Skeletal muscle cell (primary cell): ENCODE measurements at places on chromosomes 4 and X.

DNA sequence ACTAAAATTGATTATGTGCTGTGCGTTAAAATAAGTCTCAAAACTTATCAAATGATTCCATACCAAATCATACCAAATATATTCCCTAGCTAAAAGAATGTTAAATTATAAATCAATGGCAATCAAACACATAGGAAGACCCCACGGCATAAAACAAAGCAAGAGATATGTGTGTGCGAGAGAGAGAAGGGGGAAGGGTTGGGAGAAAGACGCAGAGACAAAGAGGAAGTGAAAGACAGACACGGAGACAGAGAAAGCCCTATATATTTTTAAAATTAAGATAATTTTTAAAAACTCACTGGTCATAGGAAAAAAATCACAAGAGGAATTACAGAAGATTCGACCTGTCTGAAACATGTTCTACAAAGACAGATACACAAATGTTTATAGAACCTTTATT, 371.4 kb downstream of the NLGN4X start:
- DNase-seq, result no peak

- no peak for DNase-seq
These were observed 199.5 kb downstream of the HHIP start for GRCh38 chr4:144845411-144845810.

DNA sequence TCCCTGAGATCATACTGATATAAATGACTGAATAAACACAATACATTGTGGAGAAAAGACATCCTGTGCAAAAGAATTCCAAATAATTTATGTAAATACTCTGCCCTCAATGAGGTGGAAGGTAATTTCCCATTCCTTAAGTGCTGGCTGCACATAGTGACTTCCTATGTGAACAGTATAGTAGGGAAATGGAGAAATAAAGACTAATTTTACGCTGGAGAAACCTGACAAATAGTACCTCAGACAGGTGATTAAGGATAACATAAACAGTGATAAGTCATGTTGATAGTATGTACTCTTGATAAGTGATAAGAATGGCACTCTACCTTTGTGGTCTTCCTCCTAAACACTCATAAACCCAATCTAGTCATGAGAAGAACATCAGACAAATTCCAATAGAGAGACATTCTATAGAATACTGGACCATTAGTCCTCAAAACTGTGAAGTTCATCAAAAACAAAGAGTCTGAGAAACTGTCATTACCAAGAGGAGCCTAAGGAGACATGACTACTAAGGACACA, 274.0 kb downstream of the CHIC1 start:
- DNase-seq, result no peak

DNA sequence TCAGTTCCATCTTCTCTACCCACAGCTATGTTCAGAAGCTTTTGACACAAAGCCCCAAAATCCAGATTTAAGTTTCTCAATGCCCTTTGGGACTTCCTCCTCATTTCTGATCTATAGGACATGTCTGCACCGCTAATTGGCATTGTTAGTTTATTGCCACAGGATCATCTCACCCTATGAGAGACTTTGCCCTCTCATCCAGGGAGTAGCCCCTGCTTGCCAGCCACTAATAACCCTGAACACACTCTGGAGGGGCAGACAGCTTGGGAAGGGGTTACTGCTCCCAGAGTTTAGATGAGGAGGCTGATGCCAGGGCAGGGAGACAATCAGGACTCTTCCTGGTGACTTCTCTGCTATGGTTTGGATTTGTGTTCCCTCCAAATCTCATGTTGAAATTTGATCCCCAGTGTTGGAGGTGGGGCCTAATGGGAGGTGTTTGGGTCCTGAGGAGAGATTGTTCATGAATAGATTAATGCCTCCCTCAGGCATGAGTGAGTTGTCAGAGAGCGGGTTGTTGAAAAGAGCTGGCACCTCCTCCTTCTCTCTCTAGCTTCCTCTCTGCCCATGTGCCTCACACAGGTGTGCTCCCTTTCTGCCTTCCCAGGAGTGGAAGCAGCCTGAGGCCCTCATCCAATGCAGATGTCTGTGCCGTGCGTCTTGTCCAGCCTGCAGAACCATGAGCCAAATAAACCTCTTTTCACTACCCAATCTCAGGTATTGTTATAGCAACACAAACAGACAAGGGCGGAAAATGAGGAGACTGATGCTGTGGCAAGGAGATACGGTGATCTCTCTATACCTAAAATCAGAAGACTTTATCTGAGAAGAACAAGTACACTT, 3.6 kb upstream of the SCARB2 start:
- no peak for DNase-seq

- DNase-seq, result no peak
These were observed 121.9 kb downstream of the RBMX2 start for GRCh38 chrX:130523460-130524394.

DNA sequence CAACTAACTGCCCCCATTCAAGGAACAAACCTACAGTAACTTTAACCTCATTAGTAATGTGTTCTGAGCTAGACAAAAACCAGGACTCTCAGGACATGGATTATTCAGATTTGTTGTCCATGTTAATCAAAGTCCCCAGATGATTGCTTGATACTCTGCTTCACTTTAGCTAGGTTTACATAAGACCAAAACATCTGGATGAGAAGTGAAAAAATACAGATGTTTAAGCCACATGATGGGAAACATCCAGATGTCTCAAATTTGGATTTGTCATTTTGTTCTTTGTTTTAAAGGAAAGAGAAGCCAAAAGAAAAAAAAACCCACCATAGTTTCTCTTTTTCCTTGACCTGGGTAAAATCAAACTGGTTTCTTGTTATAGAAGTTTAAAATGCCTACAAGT, 48.5 kb upstream of the NRK start:
- no peak for DNase-seq

- no peak for DNase-seq
These were observed 67.4 kb downstream of the CHRNA9 start for GRCh38 chr4:40402556-40402955.

GRCh38 chr4:4415806-4416805, 29.2 kb downstream of the NSG1 start:
- DNase-seq, result no peak

GRCh38 chr4:69098470-69098869, 2.2 kb downstream of the UGT2B7 start:
- DNase-seq, result no peak

DNA sequence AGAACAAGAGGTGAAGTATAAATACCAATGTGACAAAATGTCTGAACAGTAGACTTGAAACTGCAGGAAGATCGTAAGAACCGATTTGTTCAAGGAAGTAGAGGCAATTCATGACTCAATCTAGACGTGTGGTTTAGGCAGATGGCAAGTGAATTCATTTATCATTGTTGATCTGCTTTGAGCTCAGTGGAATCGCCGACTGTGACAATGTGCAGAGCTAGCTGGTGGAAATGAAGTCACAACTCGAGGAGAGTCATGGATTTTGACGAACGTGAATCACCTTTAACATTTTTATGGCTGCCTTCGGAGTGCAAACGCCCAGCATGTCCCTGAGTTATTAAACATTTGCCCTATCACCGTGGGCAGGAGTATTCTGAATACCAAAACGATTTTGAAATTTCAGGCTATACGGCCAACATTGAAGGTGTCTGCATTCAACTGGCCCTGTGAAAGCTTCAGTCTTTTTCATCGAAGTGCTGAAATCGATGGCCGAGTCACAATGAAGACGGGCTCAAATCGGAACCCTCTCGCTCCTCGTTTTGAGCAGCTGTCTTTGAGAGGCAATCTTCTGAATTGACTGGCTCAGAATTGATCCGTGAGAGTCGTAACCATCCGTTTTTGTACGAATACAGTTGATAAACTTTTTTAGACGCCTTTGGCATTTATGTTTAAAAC, 689 bp upstream of the OGT start:
- DNase-seq, result peak; percentile 22

GRCh38 chr4:81457921-81458520, 13.7 kb downstream of the RASGEF1B start:
- DNase-seq, result no peak

DNA sequence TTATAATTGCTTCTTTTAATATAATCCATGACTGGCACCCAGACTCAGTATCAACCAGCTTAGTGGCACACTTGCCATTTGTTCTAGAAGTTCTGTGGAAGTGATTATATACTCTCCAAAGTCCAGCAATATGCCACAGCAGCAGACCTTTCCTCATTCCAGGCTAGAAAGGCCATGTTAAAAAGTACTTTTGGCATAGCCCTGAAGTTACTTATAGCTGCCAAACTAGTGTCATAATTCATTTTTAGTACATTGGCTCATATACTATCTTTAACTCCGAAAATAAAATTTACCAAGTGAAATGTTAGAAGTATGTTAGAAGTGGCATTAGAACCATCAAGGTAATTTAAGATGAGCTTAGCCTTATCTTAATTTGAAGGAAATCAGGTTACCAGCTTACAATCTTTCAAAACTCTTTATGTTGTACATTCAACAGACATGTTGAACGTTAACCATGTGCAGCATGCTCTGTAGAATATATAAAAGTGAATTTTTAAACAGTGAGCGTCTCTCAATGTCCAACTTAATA, 714.2 kb upstream of the LCORL start:
- DNase-seq, result no peak

- no peak for DNase-seq
These were observed 374.2 kb downstream of the FBXO8 start for GRCh38 chr4:173909294-173909693.

DNA sequence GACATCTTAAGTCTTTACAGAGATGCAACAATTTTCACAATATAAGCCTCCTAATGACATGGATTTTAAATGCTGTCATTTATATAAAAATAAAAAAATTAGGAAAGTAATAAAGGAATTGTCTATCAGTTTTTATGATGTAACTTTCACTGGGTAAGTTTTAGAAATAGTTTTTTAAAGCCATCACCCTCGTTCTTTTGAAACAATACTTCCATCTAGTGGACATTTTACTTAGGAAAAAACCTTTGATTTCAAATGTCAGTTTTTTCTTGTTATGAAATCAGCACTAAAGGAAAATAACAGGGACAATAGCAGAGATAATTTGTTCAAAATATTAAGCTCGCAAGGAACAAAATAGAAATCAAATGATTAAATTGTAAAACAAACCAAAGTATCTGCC, 24.3 kb upstream of the NDNF start:
- DNase-seq, result no peak

DNA sequence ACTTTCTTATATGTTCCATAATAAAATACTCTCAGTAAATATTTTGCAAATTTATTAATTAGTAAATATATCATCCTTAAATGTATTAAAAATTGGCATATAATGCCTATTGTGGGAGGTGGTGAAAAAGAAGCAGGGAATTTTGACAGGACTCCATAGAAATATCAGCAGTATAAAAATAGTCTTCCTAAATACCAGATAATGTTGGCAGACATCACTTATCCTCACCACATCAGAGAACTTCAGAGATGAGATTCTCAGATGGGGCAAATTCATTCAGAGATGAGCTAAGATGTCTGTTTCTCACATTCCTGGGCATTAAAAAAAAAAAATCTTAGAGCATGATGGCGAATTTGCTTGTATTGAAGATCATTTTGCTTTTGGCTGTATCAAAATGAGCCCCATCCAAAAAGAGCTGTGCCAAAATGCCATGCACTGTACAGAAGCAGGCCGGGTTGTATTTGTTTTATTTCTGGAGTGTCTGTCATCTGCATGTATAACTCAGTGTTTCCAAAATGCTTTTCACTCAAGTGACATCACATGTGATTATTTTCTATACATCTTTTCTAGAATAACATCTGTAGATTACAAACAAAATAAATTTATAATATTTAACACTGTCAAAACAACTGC, 41.7 kb downstream of the ATP8A1 start:
- DNase-seq, result no peak

GRCh38 chr4:13940921-13941320, 313.4 kb upstream of the BOD1L1 start:
- DNase-seq, result no peak

- no peak for DNase-seq
These were observed 136.3 kb downstream of the HS6ST2 start for GRCh38 chrX:132821974-132822633.

DNA sequence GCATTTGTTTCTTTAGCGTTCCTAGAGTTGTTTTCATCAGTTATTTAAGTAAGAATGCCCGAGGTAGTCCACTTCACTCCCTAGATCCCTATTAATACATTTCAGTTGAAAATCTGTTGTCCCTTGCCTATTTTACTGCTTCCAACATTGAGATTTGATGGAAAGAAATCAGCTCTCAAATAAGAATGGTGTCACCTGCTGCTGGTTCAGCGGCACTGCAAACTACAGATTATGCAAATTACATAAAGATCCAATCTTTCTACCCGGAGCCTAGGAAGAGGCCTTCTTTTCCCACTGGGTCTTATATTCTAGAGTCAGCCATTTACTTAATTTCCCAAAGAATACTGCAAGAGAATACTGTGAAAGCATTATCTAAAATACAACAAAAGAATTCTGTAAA, 597.6 kb upstream of the MAGEB2 start:
- DNase-seq, result no peak

DNA sequence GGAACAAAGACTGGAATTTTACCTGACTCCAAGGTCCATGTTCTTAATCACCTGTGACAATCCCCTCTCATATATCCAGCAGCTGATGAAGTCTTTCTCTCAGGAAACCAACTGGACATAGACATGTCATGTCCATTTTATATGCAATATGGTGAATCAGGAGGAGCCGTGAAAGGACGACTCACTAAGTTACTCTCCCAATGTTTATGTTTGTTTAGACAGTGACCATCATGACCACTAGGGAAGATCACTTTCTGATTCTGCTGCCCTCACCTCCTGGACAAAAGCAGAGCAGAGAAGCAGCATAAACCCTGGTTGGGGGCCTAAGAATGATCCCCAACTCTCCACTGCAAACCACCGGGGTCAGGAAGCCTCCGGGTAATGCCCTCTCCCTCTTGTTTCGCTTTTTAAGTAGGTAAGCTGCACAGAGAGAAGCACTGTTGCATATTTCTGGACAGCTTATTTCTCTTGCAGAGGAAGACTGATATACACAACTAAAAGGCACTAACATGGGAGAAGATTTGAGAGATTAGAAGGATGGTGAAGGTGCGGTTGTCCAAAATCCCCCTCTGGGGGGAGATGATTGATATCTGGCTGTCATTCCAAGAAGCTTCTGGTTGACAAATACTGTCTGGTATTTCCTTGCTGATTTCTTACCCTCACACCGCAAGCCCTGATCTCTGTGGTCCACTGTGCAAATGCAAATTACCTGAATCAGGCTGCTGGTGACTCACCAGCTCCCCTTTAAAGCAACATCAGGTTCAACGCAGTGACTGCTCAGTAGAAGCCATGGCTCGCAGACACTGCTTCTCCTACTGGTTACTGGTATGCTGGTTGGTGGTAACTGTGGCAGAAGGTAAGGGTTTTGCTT, at the start of gene ODAPH:
ODAPH (plus strand) TSS at position 773 of the 871 bp plus-strand sequence; CDS start at position 790, 17 bp downstream.
- no peak for DNase-seq

GRCh38 chrX:65596270-65597034, 61.9 kb upstream of the LAS1L start:
- no peak for DNase-seq

DNA sequence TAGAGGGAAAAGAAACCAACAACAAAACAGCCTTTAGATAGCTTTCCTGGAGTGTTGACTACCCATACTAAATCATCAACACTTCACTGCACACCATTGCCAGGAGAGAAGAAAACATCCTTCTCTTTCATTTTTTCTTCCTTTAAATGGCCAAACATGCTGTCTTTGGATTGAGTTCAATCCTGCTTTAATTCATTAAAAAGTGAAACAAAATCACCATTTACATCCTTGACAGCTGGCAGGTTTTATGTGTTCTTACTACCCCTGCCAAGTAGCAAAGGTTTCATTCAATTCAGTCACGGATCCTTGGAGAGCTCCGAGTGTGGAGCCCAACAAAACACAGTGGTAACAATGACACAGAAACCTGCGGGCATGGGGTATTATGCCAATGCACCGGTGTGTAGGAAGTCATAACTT, 568.3 kb downstream of the ANKRD50 start:
- no peak for DNase-seq
